ENCODE measurements at places on chromosomes 16 and 17.

- no peak for DNase-seq
Measured at GRCh38 chr17:50765454-50766221, 1.7 kb downstream of the ANKRD40CL start.

GRCh38 chr17:18040261-18040858 lies 1.2 kb downstream of the GID4 start:
- DNase-seq = no peak

DNA sequence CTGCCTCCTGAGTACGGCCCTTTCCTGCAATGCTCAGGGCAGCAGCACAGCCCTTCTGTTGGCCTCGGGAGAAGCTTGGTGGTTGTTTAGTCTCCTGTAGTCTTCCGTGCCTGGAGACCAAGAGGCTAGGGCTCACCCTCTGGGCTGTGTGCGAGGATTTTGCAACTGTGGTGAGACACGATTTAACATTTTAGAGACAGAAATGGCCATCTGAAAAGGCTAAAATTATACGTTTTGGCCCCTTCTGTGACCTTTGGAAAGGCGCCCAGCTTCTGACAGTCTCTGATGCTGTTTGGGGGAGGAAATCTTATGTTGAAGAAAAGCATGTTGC lies 33.1 kb downstream of the FOXL1 start:
- no peak for DNase-seq

- DNase-seq = no peak
Measured at GRCh38 chr17:61581611-61582349, 9.2 kb downstream of the NACA2 start.

DNA sequence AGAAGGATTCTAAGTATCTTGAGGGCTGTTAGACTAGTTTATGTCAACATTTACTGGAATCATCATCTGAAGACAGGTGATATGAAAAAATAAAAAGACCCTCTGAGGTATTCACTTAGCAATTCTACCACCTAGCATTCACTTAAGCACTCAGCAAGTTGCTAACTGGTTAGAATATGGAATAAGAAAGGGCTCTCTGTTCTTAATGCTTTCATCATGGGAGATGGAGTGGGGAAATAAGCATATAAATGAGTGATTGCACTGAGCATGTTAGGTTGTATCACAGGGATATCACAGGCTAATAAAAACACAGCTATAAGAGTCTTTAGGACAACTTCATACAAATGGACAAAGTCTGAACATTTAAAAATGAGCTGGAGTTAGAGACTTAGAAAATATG lies 1238.8 kb downstream of the CDH11 start:
- no peak for DNase-seq

DNA sequence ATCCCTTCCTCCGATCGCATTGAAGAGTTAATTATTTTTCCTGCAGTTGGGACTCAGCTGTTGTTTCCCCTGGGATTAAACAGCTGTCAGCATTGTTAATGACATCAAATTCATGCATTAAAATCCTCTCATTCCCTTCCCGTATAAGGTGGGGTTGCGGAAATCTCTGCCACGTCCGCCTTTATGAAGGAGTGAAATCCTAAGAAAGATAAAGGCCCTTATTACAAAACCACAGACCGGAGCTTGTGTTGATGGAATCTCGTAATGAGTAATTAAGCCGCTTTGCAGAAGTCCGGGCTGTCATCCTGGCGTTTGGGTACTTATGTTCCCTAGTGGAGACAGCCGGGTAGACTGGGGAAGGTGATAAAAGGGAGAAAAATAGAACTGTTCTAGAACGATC lies 627.6 kb downstream of the MAF start:
- DNase-seq = no peak

- no peak for DNase-seq
Measured at GRCh38 chr17:46964315-46965265, 14.5 kb downstream of the RPRML start.

GRCh38 chr17:79255456-79255855 lies 180.8 kb downstream of the ENGASE start:
- DNase-seq = no peak

GRCh38 chr16:51592535-51593300 lies 441.6 kb upstream of the SALL1 start:
- no peak for DNase-seq

DNA sequence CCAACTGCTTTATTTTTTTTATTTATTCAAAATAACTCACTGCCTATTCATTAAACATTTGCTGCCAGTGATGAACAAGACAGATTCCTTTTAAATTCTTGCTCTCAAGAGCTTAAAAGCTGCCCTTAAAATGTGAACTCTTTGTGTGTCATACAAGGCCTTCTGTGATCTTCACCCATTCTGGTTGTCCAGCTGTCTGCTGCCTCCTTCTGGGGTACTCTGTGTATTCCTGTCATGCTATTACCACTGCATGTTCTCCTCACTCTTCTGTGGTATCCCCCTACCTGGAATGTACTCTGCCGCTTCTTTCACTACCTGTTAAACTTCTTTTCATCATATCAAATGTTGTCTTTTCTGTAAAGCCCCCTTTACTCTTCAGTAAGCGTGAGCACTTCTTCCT lies 165.8 kb downstream of the CHD9 start:
- no peak for DNase-seq
